ENCODE measurements at places on chromosomes 16 and 17.

DNA sequence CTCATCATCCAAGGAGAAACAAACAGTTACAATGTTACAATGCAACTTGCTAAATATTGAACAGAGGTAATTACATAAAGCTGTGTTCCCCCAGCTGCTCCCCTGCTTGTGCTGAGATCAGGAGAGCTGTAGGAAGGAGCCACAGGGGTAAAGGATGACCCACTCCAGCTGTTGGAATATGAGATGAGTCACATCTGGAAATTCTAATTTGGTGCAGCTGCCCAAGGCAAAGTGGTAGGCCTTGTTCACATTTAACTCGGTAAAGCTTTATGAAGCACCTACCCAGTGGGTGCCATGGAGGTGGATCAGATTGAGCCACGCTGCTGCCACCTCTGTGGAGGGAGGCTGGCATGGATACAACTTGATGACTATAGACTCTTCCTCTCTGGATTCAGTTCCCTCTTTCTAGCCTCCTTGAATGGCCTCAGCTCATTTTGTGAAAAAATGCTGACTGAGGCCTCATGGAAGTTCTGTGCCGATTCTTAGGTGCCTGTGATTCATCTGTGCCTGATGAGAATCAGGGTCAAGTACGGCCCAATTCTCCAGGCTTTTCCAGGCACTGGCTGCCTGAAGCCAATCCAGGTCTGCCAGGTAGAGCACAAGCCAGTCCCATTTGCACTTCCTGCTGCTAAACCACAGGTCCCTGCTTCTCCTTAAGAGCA lies 7.4 kb downstream of the ZNF689 start:
- H3K27ac ChIP-seq: no peak overlapping the region
- no peak overlapping the region for H3K4me3 ChIP-seq
- no peaks in the 10 kb centered on the region for H3K4me1 ChIP-seq
- DNase-seq: no peak
- H3K27me3 ChIP-seq: no peaks in the 10 kb centered on the region
- H3K36me3 ChIP-seq: peaks cover 25% of the 10 kb centered on the region

DNA sequence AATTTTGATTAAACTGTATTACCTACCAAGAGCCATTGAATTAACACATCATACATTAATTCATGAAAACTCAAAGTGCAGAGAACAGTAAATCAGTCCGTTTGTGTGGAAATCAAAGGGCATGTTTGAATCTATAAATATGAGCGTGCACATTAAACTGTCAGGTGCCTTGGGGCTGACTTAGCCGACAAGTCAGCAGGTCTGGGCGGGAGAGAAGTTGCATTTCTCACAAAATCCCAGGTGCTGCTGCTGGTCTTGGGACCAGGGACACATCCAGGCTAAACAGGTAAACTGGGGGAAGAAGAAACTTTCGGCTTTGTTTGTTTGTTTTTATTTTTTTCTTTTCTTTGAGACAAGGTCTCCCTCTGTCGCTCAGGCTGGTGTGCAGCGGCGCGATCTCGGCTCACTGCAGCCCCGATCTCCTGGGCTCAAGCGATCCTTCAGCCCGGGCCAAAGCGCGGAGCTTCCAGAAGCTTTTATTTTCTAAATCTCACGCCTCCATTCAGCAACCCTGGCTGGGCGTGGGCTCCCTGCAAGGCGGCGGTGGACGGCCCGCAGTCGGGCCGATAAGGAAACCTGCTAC lies 213.9 kb downstream of the MRTFB start:
- no peaks in the 10 kb centered on the region for H3K4me1 ChIP-seq
- H3K4me3 ChIP-seq: peak overlapping the region; percentile 97
- DNase-seq: no peak
- no peaks in the 10 kb centered on the region for H3K36me3 ChIP-seq
- peak overlapping the region; percentile 40 for H3K27ac ChIP-seq
- no peaks in the 10 kb centered on the region for H3K27me3 ChIP-seq

GRCh38 chr17:34434052-34434451 lies 71.0 kb upstream of the CCL1 start:
- no peaks in the 10 kb centered on the region for H3K36me3 ChIP-seq
- no peak overlapping the region for H3K27ac ChIP-seq
- no peaks in the 10 kb centered on the region for H3K4me1 ChIP-seq
- DNase-seq: no peak
- H3K4me3 ChIP-seq: no peak overlapping the region

GRCh38 chr16:28915181-28915580 lies 9.9 kb downstream of the RABEP2 start:
- H3K4me3 ChIP-seq: no peak overlapping the region
- H3K36me3 ChIP-seq: peaks cover 14% of the 10 kb centered on the region
- no peaks in the 10 kb centered on the region for H3K4me1 ChIP-seq
- no peak overlapping the region for H3K27ac ChIP-seq
- H3K27me3 ChIP-seq: no peaks in the 10 kb centered on the region
- no peak for DNase-seq

GRCh38 chr16:84563064-84563715 lies 54.7 kb downstream of the COTL1 start:
- peaks cover 10% of the 10 kb centered on the region for H3K36me3 ChIP-seq
- no peak for DNase-seq
- no peaks in the 10 kb centered on the region for H3K27me3 ChIP-seq
- no peak overlapping the region for H3K27ac ChIP-seq
- H3K4me1 ChIP-seq: no peaks in the 10 kb centered on the region
- no peak overlapping the region for H3K4me3 ChIP-seq

- no peak overlapping the region for H3K27ac ChIP-seq
- H3K27me3 ChIP-seq: no peaks in the 10 kb centered on the region
- H3K4me1 ChIP-seq: no peaks in the 10 kb centered on the region
Observed at GRCh38 chr17:55294042-55294751, 29.4 kb downstream of the HLF start.

DNA sequence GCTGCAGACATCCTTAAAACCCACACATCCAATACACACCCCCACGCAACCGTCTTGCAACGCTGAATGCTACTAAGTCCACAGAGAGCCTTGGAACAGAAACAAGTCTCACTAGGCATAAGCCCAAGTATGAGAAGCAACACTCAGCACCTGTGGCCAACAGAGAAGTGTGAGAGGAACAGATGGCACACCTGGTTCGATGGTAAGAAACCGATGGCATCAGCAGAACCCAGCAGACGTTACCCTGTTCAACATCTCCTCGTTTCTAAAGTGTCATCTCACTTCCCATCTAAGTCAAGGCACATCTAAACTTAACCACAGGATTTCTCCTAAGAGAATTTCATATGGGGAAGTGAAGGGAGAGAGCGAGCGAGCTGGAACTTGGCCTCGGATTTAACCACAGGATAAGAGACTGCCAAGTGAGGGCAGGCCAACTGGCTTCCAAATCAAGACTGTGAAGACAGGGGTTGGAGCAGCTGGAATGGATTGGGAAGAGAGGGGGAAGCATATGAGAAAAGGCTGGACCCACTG lies 41.0 kb downstream of the NXPH3 start:
- H3K27ac ChIP-seq: no peak overlapping the region
- DNase-seq: no peak
- no peaks in the 10 kb centered on the region for H3K4me1 ChIP-seq

DNA sequence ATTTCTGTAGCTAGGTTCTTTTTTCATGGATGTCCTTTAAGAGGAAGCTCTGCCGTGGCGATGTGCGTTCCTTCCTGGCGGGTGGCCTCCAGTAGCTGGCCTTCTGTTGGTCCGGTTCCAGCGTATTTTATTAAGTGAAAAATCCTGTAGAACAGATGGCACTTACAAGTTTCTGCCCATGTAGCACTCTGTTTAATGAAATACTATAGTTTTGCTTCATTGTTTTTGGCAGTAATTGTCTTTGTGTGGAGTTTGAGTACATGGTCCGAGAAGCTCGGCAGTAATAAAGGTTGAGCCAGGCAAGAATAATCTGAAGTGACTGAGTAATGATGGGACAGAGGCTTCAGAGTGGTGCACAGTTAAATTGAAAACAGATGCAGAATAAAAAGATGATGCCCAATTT lies 20.4 kb downstream of the USP10 start:
- peak; percentile 71 for DNase-seq
- peaks cover 11% of the 10 kb centered on the region for H3K36me3 ChIP-seq
- H3K4me3 ChIP-seq: peak overlapping the region; percentile 12

DNA sequence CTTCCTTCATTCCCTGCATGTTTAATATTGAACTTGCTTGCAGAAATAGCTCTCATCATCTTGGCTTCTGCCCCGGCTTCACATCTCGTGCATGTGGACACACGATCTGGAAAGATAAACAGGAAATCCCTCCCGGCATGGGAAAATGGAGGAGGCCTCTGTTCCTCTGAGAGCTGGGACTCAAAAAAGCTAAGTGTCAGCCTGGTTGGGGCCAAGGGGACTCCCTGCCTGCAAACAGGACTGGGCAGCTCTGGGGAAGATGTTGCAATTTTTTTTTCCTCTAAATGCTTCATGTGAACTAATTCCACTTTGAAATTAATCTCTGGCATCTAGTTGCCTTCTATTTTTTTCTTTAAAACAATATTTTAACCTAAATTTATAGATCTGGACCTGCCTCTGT lies 24.8 kb downstream of the ITPRIPL2 start:
- no peaks in the 10 kb centered on the region for H3K27me3 ChIP-seq
- H3K4me3 ChIP-seq: no peak overlapping the region
- DNase-seq: peak; percentile 58
- H3K36me3 ChIP-seq: no peaks in the 10 kb centered on the region

DNA sequence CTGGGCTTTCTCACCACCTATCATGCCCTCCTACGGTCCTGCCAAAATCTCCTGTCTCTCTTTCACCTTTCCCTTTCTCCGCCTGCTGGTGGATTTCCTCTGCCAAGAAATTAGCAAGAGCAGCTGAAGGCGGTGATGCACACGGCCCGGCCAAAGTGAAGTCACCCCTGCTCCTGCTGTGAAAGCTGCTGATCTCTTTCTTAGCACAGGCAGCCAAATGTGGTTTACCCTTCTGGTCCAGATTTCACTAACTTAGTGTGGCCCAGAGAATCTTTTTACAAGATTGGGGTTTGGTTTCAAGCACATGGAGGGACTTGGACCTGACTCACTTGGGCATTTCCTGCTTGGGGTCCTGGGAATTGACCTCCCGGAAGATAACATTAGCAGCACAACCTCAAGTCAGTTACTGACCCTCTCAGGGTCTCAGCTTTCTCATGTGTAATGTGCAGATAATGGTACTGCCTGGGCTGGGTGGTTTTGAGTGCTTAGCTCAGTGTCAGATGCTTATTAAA lies 155.7 kb downstream of the SOCS1 start:
- H3K4me3 ChIP-seq: no peak overlapping the region
- no peak for DNase-seq
- no peaks in the 10 kb centered on the region for H3K27me3 ChIP-seq
- peaks cover 31% of the 10 kb centered on the region for H3K4me1 ChIP-seq

- H3K27ac ChIP-seq: no peak overlapping the region
- H3K36me3 ChIP-seq: no peaks in the 10 kb centered on the region
- DNase-seq: peak; percentile 73
- no peak overlapping the region for H3K4me3 ChIP-seq
- peaks cover 19% of the 10 kb centered on the region for H3K4me1 ChIP-seq
Observed at GRCh38 chr17:78144147-78144719, 2.0 kb upstream of the C17orf99 start.

GRCh38 chr17:12094336-12094735 lies 73.7 kb downstream of the MAP2K4 start:
- H3K27me3 ChIP-seq: no peaks in the 10 kb centered on the region
- 0 out of 2 replicates have a peak, but pooled peaks cover 4% of the 10 kb centered on the region for H3K4me1 ChIP-seq
- H3K36me3 ChIP-seq: peaks cover 20% of the 10 kb centered on the region
- no peak overlapping the region for H3K27ac ChIP-seq

GRCh38 chr17:21242026-21242697 lies 11.0 kb downstream of the NATD1 start:
- H3K27me3 ChIP-seq: no peaks in the 10 kb centered on the region
- no peaks in the 10 kb centered on the region for H3K4me1 ChIP-seq
- H3K4me3 ChIP-seq: no peak overlapping the region
- DNase-seq: no peak

GRCh38 chr17:79997011-79997660 lies 38.5 kb downstream of the TBC1D16 start:
- peaks cover 6% of the 10 kb centered on the region for H3K4me1 ChIP-seq
- H3K27ac ChIP-seq: no peak overlapping the region
- DNase-seq: no peak
- H3K4me3 ChIP-seq: no peak overlapping the region
- H3K27me3 ChIP-seq: no peaks in the 10 kb centered on the region

GRCh38 chr16:23410176-23410575 lies 42.8 kb downstream of the COG7 start:
- no peak overlapping the region for H3K27ac ChIP-seq
- no peak overlapping the region for H3K4me3 ChIP-seq
- H3K4me1 ChIP-seq: no peaks in the 10 kb centered on the region
- no peaks in the 10 kb centered on the region for H3K27me3 ChIP-seq

- no peak overlapping the region for H3K4me3 ChIP-seq
- peaks cover 19% of the 10 kb centered on the region for H3K4me1 ChIP-seq
- DNase-seq: no peak
- H3K27ac ChIP-seq: peak overlapping the region; percentile 11
- no peaks in the 10 kb centered on the region for H3K27me3 ChIP-seq
Observed at GRCh38 chr17:19727501-19728078, 11.2 kb upstream of the SLC47A2 start.

- peaks cover 15% of the 10 kb centered on the region for H3K4me1 ChIP-seq
- H3K27me3 ChIP-seq: no peaks in the 10 kb centered on the region
- peaks cover 52% of the 10 kb centered on the region for H3K36me3 ChIP-seq
Observed at GRCh38 chr17:61408151-61409041, 8.8 kb downstream of the TBX2 start.

DNA sequence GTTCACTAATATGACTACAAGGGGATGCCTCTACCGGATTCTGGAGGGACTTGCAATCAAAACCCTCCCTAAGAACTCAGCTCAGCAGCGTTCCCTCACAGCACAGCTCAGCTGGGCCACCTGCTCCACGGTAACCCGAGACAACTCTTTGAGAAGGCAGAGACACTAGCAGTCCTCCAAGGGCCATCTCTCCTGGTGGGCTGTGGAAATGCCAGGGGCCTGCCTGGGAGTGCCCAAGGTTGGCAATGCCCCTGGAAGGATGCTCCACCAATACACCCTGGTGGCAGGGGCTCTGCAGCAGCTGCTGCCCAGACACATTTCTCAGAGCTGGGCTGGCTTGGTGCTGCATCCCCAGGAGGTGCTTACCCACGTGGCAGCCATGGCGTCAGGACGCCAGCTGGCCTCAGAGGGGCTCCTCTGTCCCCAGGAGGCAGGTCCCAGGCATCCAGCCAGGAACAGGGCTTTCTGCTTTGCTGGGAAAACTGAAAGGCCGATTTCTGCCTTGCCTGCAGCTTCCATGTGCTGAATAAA lies 16.5 kb downstream of the CDIP1 start:
- H3K27me3 ChIP-seq: no peaks in the 10 kb centered on the region
- H3K4me3 ChIP-seq: no peak overlapping the region
- peak; percentile 73 for DNase-seq
- no peak overlapping the region for H3K27ac ChIP-seq
- no peaks in the 10 kb centered on the region for H3K36me3 ChIP-seq

Data from SK-N-SH (cell line).